ENCODE measurements at places on chromosomes 4 and X. TPM values are rescaled to one million over a fixed set of nuclear protein-coding genes. Genes with fewer than 3 reads are reported as not detected.
A peak's percentile ranks its signal among the peaks of the same experiment; 100 is the strongest.

- peak; percentile 27 for DNase-seq
Observed at GRCh38 chr4:128456171-128456570, 168.6 kb upstream of the PGRMC2 start.

DNA sequence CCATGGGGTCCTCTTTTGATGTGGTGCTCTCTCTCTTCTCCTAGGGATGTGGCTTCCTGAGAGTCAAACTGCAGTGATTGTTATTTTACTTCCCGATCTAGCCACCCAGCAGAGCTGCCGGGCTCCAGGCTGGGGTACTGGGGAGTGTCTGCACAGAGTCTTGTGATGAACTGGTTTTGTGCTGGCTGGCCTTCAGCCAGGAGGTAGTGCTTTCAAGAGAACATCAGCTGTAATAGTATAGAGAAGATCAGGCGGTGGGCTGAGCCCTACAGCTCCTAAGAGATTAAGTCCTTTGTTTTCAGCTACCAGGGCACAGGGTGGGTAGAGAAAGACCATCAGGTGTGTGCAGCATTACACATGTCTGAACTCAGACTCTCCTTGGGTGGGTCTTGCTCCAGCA, 59.0 kb upstream of the AGTR2 start:
- DNase-seq, result no peak

GRCh38 chrX:80876877-80877276, 67.2 kb upstream of the BRWD3 start:
- DNase-seq, result peak; percentile 59

DNA sequence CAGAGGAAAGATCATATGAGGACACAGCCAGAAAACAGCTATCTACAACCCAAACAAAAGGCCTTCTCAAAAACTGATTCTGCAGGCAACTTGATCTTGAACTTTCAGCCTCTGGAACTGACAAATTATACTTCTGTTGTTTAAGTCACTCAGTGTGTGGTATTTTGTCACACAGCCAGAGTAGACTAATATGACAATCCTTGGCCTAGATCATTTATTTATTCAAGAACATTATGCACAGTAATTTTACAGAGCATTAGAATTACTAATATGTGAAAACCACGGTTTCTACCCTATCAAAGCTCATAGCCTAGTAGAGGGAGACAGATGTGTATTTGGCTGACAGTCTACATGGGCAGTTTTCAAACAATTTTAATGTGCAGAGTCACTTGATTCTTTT, 167.8 kb upstream of the PCDH18 start:
- DNase-seq, result no peak

The HS3ST1 gene
- total RNA-seq, result not detected

All from G401 (cell line).